HEK293T (cell line): ENCODE measurements at places on chromosomes 1 and 21.
A peak's percentile ranks its signal among the peaks of the same experiment; 100 is the strongest.

DNA sequence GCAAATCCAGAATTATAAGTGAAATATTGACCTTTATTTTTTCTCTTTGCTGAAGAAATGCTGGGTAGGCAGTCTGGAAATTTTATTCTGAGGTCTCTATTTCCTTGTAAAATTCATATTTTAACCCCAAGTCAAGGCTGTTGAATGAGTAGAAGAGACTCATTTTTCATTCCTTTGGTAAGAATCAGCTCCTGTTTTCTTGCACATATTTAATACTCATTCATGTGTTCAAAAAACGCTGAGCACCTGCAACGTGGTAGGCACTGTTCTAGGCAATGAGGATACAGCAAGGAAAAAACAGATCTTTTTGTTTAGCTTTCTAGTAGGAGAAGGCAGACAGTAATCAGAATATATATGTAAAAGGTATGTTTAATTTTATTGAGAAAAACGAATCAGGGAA is 1.5 kb downstream of the PRKAA2 start:
- DNase-seq, result no peak

- DNase-seq, result no peak
Measured at GRCh38 chr1:220137019-220137786, 43.3 kb downstream of the IARS2 start.

DNA sequence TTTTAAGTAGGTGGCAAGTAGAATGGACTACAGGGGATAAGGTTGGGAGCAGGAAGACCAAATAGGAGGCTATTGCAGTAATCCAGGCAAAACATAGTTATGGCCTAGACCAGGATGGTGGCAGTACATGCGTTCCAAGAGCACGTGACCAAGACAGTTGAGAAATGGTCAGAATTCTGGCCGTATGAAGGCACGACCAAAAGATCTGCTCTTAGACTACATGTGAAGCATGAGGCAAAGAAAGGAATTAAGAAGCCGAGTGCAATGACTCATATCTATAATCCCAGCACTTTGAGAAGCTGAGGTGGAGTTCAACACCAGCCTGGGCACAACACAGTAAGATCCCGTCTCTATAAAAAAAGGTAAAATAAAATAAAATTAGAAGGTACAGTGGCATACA is 71.3 kb downstream of the LUZP1 start:
- no peak for DNase-seq

GRCh38 chr1:165352442-165353293 is 3.8 kb downstream of the LMX1A start:
- DNase-seq, result no peak

DNA sequence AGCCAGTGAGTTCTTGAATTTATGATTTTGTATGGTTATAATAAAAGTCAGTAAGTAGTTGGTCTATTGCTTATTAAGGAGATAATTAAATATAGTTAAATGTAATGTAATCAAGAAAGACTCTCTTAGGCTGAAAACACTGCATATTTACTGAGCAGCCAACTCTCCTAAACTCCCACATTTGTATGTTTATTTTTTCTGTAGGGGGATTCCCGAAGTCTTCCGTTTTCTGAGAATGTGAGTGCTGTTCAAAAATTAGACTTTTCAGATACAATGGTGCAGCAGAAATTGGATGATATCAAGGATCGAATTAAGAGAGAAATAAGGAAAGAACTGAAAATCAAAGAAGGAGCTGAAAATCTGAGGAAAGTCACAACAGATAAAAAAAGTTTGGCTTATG is 56.7 kb downstream of the PKN2 start:
- no peak for DNase-seq

DNA sequence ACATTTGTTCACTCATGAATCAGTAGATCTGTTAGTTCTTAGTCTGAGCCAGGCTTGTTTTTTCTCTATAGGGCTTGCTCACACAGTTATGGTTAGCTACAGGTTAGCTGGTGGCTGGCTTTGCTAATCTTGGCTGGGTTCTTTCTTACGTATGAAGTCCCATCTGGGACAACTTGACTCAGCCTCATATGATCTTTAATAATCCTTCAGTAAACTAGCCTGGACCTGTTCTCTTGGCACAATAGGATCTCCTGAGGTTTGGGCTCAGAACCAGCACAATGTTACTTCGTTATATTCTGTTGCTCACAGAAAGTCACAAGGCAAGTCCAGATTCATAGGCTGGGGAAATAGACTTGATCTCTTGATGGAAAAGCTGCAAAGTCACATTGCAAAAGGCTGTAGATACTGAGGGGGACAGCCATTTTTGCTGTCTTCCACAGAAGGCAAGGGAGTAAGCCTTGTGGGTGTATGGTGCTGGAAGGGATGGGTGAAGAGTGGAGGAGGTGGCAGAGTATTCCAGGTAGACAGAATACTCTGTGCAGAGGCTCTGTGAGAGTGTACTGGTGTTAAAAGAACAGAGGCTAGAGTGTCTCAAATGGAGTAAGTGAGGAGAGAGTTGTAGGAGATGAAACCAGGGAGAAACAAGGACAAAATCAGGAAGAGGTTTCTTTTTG is 24.4 kb downstream of the EFCAB7 start:
- no peak for DNase-seq

DNA sequence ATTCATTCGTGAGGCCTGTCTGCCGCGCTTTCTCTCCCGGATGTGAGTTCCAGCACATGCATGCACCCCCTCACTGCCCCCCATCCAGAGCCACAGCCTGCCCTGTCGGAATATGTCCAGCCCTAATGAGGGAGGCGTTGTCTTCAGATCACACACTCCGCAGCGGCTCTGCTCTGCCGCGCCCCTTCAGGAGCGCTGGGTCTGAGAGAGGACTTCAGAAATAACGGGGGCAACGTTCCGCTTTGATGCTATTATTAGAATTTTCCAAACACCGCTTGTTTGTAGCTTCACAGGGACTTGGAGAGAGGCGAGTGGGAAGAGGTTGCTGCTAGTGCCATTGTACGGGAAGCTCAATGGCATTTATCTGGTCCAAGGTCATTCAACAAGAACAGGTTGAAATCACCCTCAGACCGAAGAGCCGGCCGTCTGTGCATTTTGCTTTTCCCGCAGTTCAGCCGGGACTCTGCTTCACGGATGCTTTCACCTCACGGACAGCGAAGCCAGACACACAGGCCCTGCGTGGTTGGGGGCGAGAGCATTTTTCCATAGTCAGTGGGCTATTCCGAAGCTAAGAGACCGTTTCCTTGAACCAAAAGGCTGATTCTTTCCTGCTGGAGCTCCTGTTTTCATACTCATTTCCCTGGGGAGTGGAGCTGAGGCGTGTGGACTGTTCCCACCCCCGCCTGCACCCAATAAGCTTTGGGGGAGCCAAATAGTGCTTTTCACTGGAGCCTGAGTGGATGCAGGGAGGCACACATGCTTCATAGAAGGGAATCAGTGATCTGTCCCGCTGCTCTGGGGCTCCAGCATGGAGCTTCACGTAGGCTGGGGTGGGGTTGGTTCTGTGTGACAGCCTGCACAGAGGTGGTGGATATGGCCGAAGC is 69.7 kb downstream of the GALNT2 start:
- no peak for DNase-seq

DNA sequence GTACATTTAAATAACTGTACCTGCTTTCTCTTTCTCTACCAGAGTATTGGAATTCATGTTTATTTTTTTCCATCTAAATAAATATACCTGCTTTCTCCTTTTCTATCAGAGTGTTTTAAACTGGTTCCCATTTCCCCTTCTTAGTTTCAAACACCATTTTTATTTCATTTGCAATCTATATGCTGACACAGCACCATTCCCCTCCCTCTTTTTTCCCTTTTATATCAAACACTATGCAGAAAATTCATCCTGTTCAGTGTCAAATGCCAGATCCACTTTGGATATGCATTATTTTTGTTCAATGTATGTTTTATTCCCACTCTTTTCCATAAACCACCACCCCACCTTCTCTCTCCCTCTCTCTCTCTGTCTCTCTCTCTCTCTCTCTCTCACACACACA is 85.8 kb upstream of the ST6GALNAC5 start:
- DNase-seq, result no peak

GRCh38 chr1:229664133-229664689 is 38.2 kb downstream of the URB2 start:
- DNase-seq, result peak; percentile 3

GRCh38 chr21:15766952-15767603 is 37.3 kb downstream of the USP25 start:
- no peak for DNase-seq

GRCh38 chr1:21118167-21118566 is 58.5 kb downstream of the EIF4G3 start:
- no peak for DNase-seq

DNA sequence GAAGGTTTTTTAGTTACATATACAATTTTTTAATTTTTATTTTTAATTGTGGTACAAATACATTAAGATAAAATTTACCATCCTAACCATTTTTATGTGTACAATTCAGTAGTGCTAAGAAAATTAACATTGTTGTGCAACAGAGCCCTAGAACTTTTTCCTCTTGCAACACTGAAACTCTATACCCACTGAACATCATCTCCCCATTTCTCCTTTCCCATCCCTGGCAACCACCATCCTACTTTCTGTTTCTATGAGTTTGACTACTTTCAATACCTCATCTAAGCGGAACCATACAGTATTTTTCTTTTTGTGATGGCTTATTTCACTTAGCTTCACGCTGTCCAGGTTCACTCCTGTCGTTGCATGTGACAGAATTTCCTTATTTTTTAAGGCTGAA is 54.1 kb downstream of the PALMD start:
- DNase-seq, result no peak

GRCh38 chr1:119188926-119189325 is 48.5 kb upstream of the WARS2 start:
- DNase-seq, result no peak

GRCh38 chr1:206686478-206687249 is 2.0 kb downstream of the MAPKAPK2 start:
- DNase-seq, result no peak

DNA sequence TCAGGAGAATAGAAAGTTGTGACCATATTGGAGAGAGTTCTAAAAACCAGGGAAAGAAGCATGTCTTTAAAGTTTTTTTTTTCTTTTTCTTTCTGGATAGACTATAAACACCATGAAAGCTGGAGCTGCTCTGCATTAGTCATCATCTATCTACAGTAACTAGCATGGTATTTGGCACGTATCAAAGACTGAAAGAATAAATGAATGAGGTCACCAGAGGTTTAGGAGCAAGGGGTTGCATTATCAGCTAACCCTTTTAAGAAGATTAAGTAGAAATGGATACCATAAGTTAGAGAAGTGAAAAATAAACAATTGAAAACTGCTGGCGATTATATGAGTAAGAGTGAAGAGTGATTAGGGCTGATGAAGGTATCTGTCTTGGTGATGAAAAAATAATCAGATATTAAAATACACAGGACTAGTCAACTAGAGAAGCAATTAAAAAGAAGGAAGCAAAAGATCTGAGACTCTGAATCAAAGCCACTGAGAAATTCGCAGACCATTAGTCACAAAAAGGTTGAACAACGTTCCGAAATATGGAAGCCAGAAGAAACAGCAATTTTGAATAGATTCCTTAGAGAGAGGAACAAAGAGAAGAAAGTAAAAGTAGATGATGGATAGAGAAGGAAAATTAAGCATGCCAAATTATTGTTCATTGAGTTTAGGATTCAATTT is 536.4 kb downstream of the DPYD start:
- no peak for DNase-seq

GRCh38 chr21:44862869-44863685 is 10.4 kb downstream of the PTTG1IP start:
- DNase-seq, result no peak

GRCh38 chr1:62285984-62286785 is 33.0 kb downstream of the KANK4 start:
- no peak for DNase-seq

GRCh38 chr1:47814612-47815395 is 182.4 kb downstream of the TRABD2B start:
- DNase-seq, result no peak

DNA sequence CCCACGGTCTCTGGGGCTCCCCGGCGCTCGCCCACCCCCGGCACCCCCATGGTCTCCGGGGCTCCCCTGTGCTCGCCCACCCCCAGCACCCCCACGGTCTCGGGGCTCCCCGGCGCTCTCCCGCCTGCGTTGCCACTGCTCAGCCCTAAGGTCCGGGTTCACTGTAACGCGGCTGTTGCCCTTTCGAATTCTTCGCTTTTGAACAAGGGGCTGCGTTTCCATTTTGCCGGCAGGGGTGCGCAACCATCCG is 5.2 kb upstream of the FTCD start:
- no peak for DNase-seq

DNA sequence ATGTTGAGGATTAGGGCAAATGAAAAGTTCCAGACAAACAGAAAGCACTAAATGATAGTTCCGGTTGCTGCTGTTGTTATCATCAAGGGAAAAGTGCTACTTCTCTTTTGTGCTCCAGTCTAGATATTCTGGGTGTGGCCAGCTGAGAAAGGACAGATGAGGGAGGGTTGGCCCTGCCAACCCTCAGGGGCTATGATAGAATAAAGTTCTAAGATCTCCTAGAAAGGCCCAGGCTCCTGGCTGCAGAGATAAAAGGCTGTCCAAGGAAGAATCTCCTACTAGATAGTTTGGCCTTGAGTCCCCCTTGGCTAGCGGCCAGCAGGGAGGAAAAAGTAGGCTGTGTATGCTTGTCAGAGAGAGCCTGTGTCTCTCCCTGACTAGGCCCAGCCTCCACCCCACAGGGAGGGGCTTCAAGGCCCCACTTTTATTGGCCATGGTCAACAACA is 31.5 kb downstream of the RIMS3 start:
- DNase-seq, result no peak

DNA sequence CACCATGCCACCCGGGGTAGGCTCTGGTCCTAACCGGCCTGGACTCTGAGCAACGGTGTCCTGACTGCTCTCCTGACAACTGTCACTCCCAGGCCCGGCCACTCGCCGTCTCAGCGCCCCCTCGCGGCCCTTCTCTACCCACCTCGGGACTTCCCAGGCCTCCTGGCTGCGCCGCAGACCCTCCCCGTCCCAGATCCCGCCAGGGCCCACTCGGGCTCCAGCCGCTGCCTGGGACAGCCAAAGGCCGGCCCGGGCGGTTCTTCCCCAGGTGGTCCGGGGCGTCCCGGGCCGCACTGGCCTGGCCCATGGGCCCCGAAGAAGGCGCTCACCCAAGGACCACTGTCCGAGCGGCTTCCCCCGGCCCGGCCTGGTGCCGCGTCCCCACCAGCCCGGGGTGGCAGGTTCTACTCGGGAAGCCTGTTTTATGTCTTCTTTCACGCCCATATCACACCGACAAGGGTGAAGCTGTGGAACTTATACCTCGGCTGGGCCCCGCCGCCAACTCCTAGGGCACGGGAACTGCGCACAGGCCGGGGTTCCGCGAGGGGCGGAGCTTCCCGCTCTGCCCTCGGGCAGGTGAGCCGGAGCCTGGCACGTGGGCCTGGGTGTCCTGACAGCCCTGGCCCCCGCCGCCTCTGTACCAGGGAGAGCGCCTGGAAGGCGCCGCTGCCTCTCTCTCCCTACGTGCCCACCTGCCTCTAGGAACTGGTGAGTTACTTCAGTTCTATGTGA is 138.3 kb downstream of the TTLL7 start:
- peak; percentile 69 for DNase-seq

GRCh38 chr1:67589519-67590233 is 95.3 kb upstream of the GADD45A start:
- no peak for DNase-seq
